ENCODE measurements at places on chromosomes 16 and 17.
A peak's percentile ranks its signal among the peaks of the same experiment; 100 is the strongest.

GRCh38 chr17:17729620-17730249 lies 48.5 kb downstream of the RAI1 start:
- DNase-seq: peak; percentile 71

DNA sequence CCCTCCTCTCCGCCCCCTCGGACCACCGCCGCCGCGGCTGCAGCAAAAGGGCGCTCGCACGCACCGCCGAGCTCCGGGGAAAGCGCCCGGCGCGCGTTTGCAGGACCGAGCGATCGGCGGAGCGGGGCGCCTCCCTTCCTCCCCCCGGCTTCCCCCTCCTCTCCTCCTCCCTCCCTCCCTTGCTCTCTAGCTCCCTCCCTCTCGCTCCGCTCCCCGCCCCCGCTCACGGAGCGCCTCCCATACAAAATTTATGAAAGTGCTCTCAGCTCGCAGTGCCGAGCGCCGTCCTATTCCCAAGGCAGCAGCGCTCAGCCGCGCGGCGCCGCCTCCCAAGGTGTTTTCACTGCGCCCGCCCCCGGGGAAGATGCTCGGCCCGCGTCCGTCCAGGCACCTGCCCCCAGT lies at the start of gene RTN4RL1:
TSS of gene RTN4RL1 (minus strand) at position 115 of the 402 bp plus-strand sequence. CDS start 469 bp downstream, outside the sequence.
- DNase-seq: peak; percentile 86

- no peak for DNase-seq
Observed at GRCh38 chr16:58034774-58035173, 9.2 kb downstream of the MMP15 start.

- peak; percentile 13 for DNase-seq
Observed at GRCh38 chr16:50093607-50094539, 28.1 kb downstream of the HEATR3 start.

- DNase-seq: no peak
Observed at GRCh38 chr16:72401084-72401361, 229.1 kb upstream of the PMFBP1 start.

GRCh38 chr17:59547131-59547915 lies 18.1 kb upstream of the DHX40 start:
- DNase-seq: no peak

- no peak for DNase-seq
Observed at GRCh38 chr17:7673239-7673638, 14.1 kb downstream of the TP53 start.

- DNase-seq: no peak
Observed at GRCh38 chr17:74387365-74388218, 20.3 kb downstream of the GPR142 start.

- no peak for DNase-seq
Observed at GRCh38 chr17:79989106-79989835, 46.4 kb downstream of the TBC1D16 start.

DNA sequence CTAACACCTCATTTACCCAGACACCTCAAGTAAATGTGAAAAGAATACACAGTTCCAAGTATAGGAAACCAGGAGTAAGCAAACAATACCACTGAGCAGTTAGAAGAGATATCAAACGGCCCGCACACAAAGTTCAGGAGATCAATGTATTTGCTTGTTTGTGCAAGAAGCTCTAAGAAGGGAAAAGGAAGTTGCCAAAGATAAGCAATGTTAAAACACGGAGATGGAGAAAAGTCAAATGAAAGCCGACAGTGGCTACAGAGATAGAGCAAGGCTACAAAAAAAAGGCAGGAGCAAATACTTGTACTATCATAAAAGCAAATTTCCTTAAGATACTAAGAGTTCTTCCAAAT lies 29.5 kb downstream of the PSME3IP1 start:
- DNase-seq: no peak

DNA sequence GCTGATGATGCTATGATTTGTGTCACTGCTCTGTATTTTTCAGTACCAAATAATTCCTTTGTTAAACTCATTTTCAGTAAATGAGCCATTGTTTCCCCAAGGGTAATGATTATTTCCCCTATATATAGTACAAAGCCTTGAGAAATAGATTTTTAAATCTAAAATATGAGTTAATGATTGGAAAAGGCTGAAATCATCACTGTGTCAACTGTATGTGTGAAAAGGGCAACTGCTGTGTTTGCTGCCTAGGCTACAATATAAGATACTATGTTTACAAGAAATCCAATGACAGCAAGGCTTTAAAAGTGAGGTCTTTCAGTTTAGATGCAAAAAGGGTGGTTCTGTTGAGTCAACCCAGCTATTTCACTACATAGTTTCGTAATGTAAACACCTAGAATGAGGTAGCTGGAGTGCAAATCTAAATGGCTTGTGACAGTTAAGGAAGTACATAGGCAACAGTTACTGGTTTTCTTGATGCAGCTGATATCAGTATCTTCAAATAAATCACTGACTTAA lies 15.3 kb downstream of the NLK start:
- DNase-seq: peak; percentile 46

DNA sequence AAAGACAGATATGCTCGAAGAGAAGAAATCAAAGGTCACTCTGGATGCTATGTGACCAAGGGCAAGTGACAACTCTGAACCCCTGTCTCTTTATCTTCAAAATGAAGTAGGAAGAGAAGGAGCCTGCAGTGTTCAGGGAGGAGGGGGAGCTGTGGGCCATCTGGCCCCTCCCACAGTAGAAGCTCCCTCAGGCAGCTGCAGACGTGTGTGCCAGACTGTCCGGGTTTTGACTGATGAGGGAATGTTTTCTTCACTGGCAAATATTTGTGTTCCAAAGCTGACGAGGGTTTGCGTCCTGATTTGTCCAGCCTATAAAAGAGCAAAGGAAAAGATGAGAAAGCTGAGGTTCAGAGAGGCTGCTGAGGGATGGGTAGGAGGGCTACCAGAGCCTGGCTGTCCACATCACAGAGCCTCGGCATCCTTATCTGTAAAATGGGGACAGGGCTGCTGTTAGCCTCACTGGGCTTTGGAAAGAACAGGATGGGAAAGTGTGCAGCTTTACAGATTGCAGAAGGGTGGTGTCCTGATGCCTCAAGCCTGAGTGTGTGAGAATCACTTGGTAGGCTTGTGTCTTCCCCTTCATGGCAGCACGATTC lies 1.8 kb upstream of the GINS2 start:
- no peak for DNase-seq

DNA sequence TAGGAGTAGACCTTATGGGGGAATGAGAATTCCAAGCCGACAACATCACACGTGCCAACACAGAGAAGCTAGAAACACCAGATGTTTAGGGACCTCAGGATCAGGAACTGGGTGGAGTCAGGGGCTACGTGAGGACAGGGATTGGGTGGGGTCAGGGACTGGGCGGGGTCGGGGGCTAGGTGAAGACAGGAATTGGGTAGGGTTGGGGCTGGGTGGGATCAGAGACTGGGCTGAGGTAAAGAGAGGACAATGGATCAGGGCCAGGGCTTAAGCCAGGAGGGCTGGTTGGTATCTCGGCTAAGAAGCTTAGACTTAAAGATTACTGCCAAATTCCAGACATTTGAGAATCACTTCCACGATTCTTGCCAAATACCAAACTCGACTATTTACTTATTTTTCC lies 11.6 kb downstream of the TEKT5 start:
- DNase-seq: no peak

DNA sequence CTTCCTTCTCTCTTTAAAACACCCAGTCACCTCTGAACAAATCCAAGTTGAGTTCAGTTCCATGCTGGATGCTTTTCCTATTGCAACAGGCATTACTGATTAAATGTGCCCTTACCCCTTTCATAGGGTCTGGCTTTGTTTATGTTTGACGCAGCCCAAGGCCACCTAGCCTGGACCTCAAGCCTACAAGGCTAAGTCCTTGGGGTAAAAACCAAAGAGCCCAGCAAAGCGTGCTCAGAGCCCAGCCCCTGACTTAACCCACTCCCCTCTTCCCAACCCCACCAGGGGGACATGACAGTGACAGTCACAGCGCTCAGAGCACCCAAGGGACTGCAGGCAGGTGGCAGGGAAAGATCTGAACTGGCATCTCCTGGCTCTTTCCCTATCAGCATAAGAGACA lies 200.6 kb downstream of the XYLT1 start:
- no peak for DNase-seq

GRCh38 chr16:38941-39892 lies 14.2 kb downstream of the POLR3K start:
- DNase-seq: peak; percentile 93

DNA sequence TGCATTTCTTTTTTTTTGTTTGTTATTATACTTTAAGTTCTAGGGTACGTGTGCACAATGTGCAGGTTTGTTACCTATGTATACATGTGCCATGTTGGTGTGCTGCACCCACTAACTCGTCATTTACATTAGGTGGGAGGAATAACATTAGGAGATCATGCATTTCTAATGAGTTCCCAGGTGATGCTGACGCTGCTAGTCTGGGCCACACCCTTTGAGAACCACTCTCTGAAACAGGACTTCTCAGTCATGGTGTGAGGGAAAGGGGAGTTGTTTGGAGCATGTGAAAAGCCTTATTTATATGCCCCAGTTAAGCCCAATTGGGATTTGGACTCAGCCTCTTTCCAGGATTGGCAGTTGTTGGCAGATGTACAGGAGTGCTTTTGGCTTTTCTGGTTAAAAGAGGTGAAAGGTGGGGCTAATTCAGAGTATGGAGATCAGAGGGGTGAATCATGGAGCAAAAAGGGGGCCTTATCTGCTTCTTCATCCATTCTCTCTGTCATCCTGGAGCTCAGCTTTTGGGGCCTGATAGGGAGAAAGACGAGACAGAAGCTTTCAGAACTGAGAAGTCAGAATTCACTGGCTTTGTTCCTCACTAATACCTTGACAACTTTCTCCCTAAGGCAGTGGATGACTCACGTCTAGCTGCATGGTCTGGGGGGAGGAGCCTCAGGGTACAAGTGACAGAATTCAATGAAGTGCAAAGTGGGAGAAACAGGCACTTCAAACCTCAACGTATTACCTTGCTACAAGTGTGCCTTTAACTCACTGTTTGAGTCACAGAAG lies 180.0 kb upstream of the CACNG3 start:
- no peak for DNase-seq

DNA sequence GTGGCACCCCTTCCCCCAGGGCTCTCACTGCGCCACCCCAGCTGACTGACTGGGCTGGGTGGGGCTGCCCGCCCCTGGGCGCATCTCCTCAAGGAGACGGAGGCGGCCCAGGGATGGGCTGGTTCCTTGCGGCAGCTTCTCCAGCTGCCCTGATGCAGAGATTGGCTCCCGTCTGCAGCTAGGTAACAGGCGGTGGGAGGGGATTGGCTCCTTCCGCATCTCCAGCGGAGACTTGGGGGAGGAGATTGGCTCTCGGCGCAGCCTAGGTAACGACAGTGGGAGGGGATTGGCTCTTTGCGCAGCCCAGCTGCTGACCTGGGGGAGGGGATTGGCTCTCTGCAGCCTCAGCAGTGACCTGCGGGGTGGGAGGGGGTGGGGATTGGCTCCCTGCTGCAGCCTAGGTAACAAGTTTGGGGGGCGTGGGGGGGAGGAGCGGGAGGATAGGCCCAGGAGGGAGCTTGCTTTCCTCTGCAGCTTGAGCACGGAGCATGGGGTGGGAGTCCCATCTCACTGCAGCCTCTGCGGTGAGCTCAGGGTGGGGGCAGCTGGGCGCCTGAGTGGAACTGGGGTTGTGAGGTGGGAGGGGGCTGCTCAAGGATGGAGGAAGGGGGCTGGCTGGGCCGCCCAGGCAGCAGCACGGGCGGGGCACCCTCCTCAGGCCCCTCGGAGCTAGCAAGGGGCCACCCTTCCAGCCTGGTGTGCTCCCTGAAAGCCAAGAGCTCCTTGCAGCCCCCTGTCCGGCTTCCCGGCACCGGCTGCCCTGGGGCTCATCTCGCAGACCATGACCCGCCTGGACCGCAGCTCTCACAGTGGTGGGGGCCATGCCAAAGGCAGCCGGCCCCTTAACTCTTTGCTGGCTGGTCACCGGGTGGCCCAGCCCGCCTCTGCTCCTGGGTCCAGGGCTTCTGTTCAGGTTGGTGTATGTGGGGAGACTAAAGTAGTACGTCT lies 6.4 kb downstream of the NFE2L1 start:
- no peak for DNase-seq

DNA sequence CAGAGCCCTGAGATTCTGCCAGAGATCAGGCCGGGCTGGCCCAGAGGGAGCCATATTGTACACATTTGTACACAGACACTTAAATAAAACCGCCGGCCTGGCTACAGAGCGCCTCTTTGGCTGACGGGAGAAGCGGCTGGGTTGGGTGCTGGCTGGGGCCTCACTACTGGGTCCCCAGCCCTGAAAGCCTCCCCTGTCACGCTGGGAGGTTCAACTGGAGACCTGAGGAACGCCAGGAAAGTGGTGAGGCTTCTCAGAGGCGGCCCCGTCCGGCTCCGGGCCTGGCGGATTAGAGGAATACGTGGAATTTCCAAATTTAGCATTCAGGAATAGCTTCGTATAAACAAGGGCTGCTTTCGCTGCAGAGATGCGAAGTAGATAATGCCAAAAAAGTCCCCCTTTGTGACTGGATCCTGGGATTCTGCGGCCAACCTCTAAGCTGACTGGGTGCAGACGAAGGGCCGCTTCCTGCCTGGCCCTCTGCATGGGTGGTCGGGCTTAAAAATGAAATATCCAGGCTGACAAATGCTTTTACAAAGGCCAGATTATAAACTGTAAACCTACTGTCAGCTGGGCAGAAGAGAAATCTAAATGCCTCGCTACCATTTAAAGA lies 252.4 kb downstream of the IRF8 start:
- DNase-seq: no peak

GRCh38 chr16:1435921-1436697 lies 5.2 kb downstream of the PERCC1 start:
- DNase-seq: no peak

DNA sequence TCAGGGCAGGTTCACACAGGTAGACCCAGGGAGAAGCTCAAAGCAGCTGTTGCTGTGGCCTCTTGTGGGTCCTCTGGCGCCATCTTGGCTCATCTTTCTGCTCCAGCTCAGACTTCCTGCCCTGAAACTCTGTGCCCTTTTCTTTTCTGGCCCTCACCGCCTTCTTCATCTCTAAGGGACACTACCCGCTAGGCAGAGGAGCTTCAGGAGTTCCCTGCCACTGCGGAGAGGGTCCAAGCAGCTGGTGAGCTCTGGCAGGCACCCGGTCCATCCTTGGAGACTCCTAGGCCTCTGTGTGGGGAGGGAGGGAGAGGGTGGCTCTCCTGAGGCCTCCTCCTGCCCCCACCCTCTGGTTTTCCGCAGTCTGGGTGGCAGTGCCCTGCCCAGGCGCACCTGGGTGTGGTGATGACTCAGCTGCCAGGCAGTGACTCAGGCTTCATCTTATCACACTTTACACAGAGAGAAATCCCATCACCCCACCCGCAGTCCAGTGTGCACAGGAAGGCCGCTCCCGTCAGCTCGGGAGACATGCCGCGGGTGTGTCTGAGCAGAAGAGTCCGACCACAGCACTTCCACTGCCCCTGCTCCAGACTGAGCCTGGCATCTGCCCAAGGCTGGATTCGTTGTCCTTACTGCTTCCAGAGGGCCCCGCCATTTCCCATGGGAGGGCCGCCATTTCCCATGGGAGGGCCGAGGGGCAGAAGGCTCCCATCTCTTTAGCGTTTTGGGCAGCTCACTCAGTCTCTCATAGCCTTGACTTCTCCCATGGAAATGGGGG lies 7.3 kb downstream of the NT5C start:
- DNase-seq: peak; percentile 90

DNA sequence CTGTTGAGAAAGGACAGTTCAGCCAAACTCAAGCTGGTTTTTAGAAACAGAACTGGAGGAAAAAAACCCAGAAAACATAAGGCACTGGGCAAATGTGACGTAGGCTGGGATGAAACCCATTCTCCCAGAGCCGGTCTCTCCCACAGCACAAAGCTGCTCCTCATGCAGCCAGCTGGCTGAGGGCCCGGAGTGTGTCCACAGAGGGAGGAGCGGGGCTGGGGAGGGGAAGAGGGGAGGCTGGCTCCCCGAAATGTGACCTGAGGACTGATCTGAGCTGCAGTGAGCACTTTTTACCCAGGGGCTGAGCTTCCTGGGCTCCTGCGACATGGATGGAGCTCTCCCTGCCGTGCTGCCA lies 20.8 kb downstream of the FOXF1 start:
- no peak for DNase-seq

Data from CD4-positive, CD25-positive, alpha-beta regulatory T cell (primary cell).